ENCODE measurements at places on chromosomes 5 and 9. TPM values are rescaled to one million over a fixed set of nuclear protein-coding genes. Genes with fewer than 3 reads are reported as not detected.

PPP3R2 gene
- total RNA-seq: not detected

PKN3 gene
- 9.4 TPM for total RNA-seq

PCDHB11 gene
- total RNA-seq: 8.5 TPM

FAM174A gene
- total RNA-seq: 16.6 TPM

CDC20B gene
- 0.20 TPM for total RNA-seq

BTNL8 gene
- 47.3 TPM for total RNA-seq

LAMC3 gene
- 14.2 TPM for total RNA-seq

- no peak for DNase-seq
These were observed 94.8 kb upstream of the SEMA6A start for GRCh38 chr5:116669261-116670031.

DNA sequence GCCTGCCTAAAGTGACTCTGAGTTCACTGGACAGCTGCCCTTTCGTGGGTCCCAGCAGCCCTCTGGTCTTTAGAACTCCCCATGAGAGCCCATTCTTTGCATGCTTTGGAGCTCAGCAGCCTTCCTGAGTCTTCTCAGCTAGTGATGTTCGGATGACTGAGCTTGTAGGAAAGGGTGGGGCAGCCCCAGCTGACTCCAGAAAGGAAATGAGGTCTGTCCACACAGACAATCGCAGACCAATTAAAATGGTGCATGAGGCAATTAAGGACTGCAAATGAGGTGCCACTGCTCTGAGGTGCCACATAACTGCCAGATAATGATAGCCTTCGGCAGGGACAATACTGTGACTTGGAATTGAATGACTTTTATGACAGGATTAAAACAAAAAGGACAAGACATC lies 25.4 kb upstream of the TOMM5 start:
- DNase-seq: no peak

DNA sequence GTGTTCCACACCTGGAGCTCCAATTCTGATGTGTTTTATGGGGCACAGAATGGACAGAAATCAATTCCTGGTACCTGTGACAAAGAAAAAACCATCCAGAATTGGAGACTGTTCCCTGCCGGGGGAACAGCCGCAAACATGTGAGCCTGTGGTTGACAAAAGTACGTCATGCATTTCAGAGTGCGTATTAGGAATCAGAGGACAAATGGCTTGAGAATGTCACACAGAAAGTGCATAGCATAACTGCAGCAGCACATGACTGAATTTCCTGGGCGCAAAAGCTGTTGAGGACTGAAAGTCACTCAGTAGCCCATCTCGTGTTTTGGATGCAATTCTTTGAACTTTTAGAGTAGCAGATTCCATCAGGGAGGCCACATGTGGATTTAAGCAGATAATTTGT lies 85.1 kb downstream of the TRIO start:
- DNase-seq: no peak

- no peak for DNase-seq
These were observed 155.9 kb downstream of the FGF18 start for GRCh38 chr5:171575386-171575785.

DNA sequence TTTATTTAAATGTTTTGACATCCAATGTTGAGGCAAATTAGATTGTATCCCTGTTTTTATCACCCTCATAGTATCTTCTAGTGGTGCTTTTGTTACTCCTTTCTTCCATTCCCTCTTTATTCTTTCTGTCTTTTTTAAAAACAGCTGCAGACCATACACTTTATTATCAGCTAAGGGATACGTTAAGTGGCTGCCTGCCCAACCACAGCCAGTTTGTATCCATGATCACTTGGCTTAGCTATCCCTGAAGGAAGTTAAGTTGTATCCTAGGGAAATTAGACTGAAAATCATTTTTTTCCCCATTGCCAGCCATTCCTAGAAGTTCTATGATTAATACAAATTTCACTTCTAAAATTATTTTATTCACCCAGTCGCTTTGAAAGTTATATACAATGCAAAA lies 1032.7 kb downstream of the NR2F1-AS1 start:
- DNase-seq: no peak

- no peak for DNase-seq
These were observed 292.8 kb upstream of the KLF4 start for GRCh38 chr9:107782381-107782780.

GRCh38 chr5:118479285-118479684 lies 509.1 kb downstream of the DTWD2 start:
- DNase-seq: no peak

DNA sequence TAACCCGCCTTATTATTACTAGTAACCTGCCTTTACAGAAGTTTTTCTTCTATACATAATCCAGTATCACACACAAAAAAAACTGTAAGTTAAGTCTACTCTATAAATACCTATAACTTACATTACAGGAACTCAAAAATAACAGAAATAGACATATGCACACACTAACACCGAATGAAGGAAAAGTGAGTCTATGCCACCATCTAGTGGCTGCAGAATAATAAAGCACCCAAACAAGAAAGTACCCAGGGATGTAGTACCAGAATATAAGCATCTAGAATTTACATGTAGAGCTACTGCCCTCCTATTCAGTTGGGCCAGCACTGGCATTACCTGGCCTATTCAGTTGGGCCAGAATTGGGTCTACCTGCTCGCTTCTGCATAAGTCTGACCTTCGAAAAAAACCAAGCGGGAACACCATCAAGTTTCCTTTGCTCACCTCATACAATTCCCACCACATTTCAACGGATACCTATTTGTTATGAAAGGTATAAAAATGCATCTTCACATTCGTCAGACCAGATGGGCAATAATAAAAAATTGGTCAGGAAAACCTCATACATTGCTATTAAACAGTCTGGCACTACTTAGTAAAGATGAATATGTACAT lies 4.0 kb upstream of the NIPSNAP3A start:
- DNase-seq: peak; percentile 33
